Stimulated activated CD8-positive, alpha-beta memory T cell treated with anti-CD3 and anti-CD28 coated beads, Interleukin-4, amount 100 ng/mL, for 4 hours (primary cell): ENCODE measurements at places on chromosomes 2 and 18.

- no peak for DNase-seq
Measured at GRCh38 chr18:46754661-46755292, 2.1 kb downstream of the ST8SIA5 start.

GRCh38 chr18:13558124-13558523, 168.2 kb downstream of the FAM210A start:
- DNase-seq: no peak

DNA sequence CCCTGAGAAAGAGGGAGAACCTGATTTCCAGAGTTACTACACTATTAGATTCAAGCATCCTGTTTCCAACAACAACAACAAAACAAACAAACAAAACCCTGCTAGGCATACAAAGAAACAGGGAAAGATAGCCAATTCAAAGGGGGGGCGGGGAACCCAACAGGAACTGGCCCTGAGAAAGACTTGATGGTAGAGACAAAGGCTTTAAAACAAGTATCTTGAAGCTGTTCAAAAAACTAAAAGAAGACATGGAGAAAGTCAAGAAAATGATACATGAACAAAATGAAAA, 147.1 kb downstream of the THADA start:
- no peak for DNase-seq

DNA sequence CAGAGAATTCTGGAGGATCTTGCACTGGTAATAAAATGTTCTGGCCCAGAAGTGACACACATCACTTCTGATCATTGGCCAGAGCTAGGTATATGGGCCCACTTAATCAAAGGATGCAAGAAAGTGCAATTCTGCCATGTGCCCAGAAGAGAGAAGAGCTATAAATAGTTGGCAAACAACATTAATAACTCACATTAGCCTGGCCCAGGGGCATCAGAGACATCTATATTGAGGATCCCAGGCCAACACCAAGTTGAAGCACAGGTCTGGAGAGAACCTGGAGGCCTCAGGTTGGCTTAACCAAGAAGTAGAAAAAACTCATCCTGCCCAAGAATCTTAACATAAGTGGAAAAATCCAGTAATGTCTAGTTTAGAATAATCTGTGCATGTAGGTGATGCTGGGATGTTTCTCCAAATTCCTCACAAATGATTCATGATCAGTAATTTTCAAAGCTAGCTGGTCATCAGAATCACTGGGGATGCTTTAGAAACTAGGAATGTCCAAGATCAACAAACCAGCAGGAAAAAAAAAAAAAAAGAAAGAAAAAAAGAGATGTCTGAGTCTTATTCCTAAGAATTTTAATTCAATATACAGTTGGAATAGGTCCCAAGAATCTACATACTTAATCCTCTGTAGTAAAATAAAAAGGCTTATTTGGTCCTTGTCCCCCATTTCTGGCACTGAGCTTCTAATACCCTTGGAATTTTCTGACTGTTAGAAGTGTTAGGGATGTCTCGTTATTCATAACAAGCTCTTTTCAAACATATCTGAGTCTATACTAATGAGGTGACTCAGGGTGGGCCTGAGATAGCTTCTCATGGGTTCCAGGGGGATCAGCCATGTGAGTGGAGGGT, 35.0 kb upstream of the EVA1A start:
- no peak for DNase-seq

- no peak for DNase-seq
Measured at GRCh38 chr18:25799231-25799630, 291.2 kb downstream of the SS18 start.

- DNase-seq: no peak
Measured at GRCh38 chr2:241129086-241129871, 20.0 kb downstream of the PASK start.

- no peak for DNase-seq
Measured at GRCh38 chr2:2862386-2862785, 515.2 kb downstream of the EIPR1 start.
